ENCODE measurements at places on chromosomes 7 and 10.

DNA sequence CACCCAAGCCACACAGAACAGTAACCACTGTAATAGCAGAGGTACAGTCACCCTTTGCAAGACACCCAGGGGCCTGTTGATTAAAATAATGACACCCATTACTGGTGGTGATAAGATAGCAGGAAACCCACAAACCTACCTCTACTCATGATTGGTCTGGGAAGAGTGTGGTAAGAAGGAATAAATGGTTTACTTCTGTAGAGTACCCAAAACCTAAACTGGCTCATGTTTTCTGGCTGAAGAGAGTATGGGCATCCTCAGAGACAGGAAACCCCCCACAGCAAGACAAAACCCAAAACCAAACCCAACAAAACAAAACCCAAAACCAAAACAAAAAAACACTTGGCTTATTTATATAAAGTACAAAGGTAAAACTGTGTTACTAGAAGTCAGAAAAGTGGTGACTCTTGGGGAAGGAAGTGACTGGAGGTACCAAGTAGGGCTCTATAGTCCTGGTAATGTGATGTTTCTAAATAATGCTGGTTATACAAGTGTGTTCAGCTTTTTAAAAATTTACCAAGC lies 15.5 kb upstream of the DNAJB12 start:
- DNase-seq, result no peak

GRCh38 chr10:19891429-19891828 lies 75.2 kb downstream of the PLXDC2 start:
- DNase-seq, result no peak

- no peak for DNase-seq
These were observed 49.5 kb upstream of the DNAJC1 start for GRCh38 chr10:22053048-22053447.

DNA sequence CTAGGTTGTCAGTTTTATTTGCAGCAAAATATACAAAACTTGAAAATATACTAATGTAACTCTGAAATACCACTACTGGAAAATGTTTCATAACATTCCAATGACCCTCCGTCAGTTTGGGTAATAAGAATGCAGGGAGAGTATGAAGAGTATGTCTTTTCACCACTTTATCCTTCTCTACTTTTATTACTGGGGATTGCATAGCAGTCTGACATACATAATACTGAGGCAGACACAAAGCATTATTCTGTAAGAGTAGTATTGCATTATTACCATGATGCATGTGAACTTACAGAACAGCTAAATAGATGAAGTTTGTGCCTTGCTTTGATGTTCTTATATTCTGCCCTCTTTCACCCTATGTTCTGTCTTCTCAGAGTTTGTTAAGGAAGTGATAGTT lies 151.8 kb upstream of the TPK1 start:
- DNase-seq, result no peak

DNA sequence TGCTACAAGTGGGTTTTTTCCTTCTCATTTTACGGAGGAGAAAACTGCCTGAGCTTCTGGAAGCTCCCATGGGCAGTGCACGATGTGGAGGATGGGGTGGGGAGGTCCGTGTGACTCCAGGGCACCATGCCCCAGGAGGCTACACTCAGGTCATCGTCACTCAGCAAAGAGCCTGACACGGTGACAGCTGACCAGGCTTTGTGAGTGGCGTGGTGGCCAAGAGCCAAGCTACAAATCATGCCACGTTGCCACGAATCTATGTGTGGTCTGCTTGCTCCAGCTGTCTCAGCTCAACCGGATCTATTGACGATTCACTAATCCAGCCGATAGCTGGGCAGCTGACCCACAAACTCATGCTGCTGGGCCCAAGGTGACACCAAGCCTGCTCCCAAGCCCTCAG lies 27.6 kb upstream of the C10orf71 start:
- no peak for DNase-seq

DNA sequence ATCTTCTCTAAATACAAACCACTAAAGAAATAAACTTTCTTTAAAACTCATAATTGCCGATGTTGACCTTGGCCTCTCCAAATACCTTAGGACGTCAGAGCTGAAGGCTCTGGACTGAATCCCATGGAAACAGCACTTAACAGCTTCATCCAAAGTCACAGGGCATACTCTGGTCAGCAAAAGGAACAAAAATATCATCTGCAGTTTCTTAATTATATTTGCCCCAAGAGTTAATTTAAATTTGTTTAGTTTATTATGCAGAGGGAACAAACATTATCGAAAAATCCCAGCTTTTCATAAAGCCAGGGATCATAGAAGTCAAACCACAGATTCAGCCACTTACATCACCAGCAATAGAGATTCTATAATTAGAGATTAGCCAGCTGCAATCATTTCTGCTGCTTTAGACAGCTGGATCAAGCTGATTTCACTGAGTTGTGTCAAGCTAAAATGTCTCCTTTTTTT lies 20.5 kb upstream of the FAM13C start:
- DNase-seq, result no peak

Data from DMS 273 treated with DMSO at 0.1 percent for 48 hours (cell line).